Muscle of leg (tissue), 16 donors: ENCODE measurements at places on chromosomes 16 and 17. TPM values are rescaled to one million over a fixed set of nuclear protein-coding genes. Genes with fewer than 3 reads are reported as not detected.

Gene PKMYT1
- total RNA-seq: 3.6 TPM

GRCh38 chr17:63445954-63446752 is at the start of gene CYB561:
TSS of gene CYB561 (minus strand) at chr17:63446306. CDS start at chr17:63437547, 8,759 bp downstream.
- DNase-seq: peak; percentile 75

GRCh38 chr17:834136-834535 is 52.0 kb downstream of the MRM3 start:
- DNase-seq: no peak

DNA sequence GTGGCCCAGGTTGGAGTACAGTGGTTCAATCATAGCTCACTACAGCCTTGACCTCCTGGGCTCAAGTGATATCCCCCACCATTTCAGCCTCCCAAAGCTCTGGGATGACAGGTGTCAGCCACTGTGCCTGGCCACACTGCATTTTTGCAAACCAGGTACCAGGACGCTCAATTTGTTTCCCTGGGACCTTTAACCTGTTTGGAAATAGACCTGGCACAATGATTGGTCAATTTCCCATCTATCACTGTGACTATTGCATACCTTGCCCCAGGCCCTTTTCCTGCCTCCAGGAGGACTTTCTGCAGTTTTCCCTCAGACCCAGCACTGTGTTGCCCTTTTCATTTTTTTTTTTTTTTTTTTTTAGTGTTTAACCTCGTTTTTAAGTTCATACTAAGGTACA is 11.1 kb upstream of the FUS start:
- DNase-seq: no peak

GRCh38 chr17:34542700-34543336 is 36.6 kb upstream of the TMEM132E start:
- peak; percentile 17 for DNase-seq
